Activated naive CD8-positive, alpha-beta T cell treated with anti-CD3 and anti-CD28 coated beads, Interleukin-2, amount 10 ng/mL, durations not matched to agents 7 days and 5 days (primary cell): ENCODE measurements at places on chromosomes 4 and X. TPM values are rescaled to one million over a fixed set of nuclear protein-coding genes. Genes with fewer than 3 reads are reported as not detected.
A peak's percentile ranks its signal among the peaks of the same experiment; 100 is the strongest.

Gene CT45A1
- not detected for total RNA-seq

Gene EGF
- total RNA-seq, result not detected

Gene SSX1
- not detected for total RNA-seq

Gene FAM149A
- total RNA-seq, result 0.88 TPM

Gene MAGED4
- total RNA-seq, result 1.4 TPM

GRCh38 chrX:456551-457291, 70.0 kb upstream of the PPP2R3B start:
- H3K4me1 ChIP-seq, result no peaks in the 10 kb centered on the region
- H3K4me3 ChIP-seq, result no peak overlapping the region
- no peaks in the 10 kb centered on the region for H3K27me3 ChIP-seq
- no peaks in the 10 kb centered on the region for H3K36me3 ChIP-seq

DNA sequence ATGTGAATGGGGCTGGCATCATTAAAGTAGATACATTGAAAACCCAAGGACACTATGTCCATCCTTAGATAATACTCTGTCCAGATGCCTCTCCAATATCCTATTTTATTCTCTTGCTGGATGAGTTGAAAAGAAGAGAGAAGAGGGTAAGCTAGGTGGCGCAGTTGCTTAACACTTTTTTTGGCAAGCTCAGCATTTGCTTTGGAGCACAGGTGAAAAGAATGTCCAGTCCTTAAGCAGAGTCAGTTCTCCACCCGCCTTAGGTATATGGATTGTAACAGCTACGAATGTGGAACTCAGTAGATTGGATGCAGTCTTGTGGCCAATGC, 208.4 kb downstream of the NWD2 start:
- peaks cover 3% of the 10 kb centered on the region for H3K36me3 ChIP-seq
- peak; percentile 26 for DNase-seq
- peak overlapping the region; percentile 67 for H3K4me3 ChIP-seq
- H3K4me1 ChIP-seq, result peaks cover 7% of the 10 kb centered on the region

DNA sequence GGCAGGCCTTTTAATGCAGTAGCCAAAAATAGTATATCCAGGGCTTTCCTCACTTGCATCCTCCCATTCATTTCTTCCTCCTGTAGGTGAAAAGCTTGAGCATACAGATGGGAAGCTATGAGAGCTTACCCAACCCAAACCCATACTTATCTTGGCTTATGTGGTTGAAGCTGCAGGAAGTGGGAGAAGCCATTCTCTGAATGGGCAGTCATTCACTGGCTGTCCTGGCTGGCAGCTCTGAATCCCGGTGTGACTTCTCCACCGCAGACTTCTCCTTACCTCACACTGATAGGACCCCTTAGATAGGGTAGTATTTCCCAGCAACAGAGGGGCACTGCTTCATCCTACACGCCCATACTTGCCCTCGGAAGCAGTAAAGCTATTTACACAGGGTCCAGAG, 125.4 kb downstream of the AMMECR1 start:
- peaks cover 3% of the 10 kb centered on the region for H3K36me3 ChIP-seq
- H3K4me3 ChIP-seq, result no peak overlapping the region
- no peak for DNase-seq
- peaks cover 14% of the 10 kb centered on the region for H3K4me1 ChIP-seq

DNA sequence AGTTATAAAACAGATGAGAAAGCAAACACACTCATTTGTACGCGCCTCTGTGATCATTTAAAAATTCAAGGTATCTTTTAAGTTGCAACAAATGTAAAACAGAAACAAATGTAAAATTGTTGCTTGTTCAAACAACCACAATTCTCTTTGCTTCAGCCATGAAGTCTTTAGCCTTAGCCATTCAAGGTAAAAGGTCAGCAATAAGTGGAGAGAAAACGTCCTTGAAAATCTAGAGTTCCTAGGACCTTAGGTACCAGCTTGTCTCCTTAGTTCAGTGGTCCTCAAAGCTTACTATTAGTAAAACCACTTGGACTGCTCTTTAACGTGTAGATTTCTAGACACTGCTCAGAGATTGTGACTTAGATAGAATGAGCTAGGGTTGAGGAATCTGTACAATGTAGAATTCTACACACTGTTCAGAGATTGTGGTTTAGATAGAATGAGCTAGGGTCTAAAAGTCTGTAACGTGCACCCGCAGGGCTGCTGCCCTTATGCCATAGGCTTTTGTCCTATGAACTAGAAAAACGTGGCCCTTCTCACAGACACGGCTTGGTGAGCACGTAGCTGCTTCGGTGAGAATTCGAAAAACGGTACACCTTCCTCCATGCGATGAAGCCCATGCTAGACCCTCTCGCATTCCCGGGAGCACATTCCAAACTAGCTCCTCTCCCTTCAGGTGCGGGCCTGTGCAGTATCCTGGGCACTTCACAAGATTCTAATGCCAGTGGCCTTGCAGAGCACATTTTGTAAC, 1.7 kb downstream of the PLAC8 start:
- H3K36me3 ChIP-seq, result peaks cover 46% of the 10 kb centered on the region
- H3K27ac ChIP-seq, result peak overlapping the region; percentile 97
- peaks cover 35% of the 10 kb centered on the region for H3K4me1 ChIP-seq
- no peaks in the 10 kb centered on the region for H3K27me3 ChIP-seq
- peak overlapping the region; percentile 97 for H3K4me3 ChIP-seq

DNA sequence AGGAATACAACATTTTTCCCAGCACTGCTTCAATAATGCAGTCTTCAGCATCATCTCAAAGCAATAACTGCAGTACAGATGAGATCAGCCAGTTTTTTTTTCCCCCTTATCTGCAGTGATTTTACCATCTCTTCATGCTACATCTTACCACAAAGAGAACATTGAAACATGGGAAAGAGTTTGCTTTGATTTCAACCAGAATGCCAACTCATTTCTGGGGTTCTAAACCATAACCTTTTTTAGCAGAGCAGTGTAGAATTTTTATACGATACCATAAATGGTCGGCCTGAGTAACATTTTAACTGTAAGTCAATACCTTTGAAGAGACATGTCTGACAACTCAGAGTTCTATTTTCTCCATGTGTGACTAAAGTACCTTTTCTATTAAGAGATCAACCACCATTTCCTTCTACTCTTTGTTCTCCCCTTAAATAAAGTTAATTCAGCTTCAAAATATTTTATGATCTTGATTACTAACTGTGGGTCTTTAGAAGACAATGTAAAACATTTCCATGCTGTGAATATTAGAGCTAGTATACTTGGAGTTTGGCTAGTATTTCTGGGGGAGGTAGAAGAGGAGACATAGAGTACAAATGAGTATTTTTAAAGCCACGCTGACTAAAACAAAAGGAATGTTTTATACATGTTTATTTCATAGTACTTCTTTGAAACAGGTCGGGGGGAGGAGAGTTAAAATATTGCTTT, 69.1 kb downstream of the TET2 start:
- H3K4me1 ChIP-seq, result peaks cover 12% of the 10 kb centered on the region
- H3K4me3 ChIP-seq, result no peak overlapping the region
- DNase-seq, result no peak
- no peak overlapping the region for H3K27ac ChIP-seq
- peaks cover 44% of the 10 kb centered on the region for H3K36me3 ChIP-seq
- no peaks in the 10 kb centered on the region for H3K27me3 ChIP-seq

- no peaks in the 10 kb centered on the region for H3K27me3 ChIP-seq
- H3K4me1 ChIP-seq, result no peaks in the 10 kb centered on the region
- H3K27ac ChIP-seq, result no peak overlapping the region
- DNase-seq, result no peak
- no peaks in the 10 kb centered on the region for H3K36me3 ChIP-seq
These were observed 6.7 kb downstream of the NRK start for GRCh38 chrX:105829011-105829410.

GRCh38 chr4:188016754-188017153, 21.2 kb downstream of the ZFP42 start:
- no peaks in the 10 kb centered on the region for H3K36me3 ChIP-seq
- no peaks in the 10 kb centered on the region for H3K27me3 ChIP-seq
- no peak for DNase-seq
- H3K27ac ChIP-seq, result no peak overlapping the region

- no peaks in the 10 kb centered on the region for H3K27me3 ChIP-seq
- peaks cover 5% of the 10 kb centered on the region for H3K4me1 ChIP-seq
- no peak for DNase-seq
- H3K27ac ChIP-seq, result no peak overlapping the region
- peaks cover 5% of the 10 kb centered on the region for H3K36me3 ChIP-seq
These were observed 126.0 kb downstream of the AFAP1 start for GRCh38 chr4:7813674-7814073.

DNA sequence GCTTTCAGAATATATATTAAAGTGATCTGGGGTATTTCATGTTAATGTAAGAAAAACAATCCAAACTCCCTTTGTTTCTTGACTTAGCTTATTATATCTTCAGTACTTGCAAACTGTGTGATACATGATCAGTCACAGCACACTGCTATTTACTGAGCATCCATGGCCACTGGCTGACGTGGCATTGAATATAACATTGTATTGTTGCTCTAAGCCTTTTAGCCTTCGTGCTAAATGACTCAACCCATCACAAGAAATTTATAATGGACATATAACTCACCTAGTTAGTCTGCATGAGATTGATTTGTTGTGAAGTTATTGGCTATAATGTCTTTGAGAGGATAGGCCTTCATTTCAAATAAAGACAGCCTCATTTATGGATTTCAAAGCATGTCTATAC, 642.6 kb downstream of the IL1RAPL1 start:
- DNase-seq, result no peak
- no peak overlapping the region for H3K4me3 ChIP-seq

DNA sequence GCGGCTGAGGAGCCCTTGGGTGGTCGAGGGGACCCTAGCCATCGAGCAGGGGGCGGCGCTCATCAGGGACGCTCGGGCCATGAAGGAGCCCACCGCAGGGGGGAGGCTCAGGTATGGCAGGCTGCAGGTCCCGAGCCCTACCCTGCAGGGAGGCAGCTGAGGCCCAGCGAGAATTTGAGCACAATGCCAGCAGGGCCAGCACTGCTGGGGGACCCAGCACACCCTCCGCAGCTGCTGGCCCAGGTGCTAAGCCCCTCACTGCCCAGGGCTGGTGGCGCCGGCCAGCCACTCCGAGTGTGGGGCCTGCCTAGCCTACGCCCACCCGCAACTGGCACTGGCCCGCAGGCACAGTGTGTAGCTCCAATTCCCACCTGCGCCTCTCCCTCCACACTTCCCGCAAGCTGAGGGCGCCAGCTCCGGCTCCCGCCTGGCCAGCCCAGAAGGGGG, 325.4 kb upstream of the FRG1 start:
- no peaks in the 10 kb centered on the region for H3K36me3 ChIP-seq
- H3K4me3 ChIP-seq, result no peak overlapping the region
- H3K27ac ChIP-seq, result no peak overlapping the region
- peaks cover 1% of the 10 kb centered on the region for H3K27me3 ChIP-seq
- no peaks in the 10 kb centered on the region for H3K4me1 ChIP-seq
- no peak for DNase-seq

- H3K27me3 ChIP-seq, result peaks cover 24% of the 10 kb centered on the region
- no peaks in the 10 kb centered on the region for H3K4me1 ChIP-seq
- no peak overlapping the region for H3K27ac ChIP-seq
- H3K4me3 ChIP-seq, result no peak overlapping the region
- H3K36me3 ChIP-seq, result no peaks in the 10 kb centered on the region
These were observed 383.6 kb downstream of the BMPR1B start for GRCh38 chr4:95141361-95141760.

DNA sequence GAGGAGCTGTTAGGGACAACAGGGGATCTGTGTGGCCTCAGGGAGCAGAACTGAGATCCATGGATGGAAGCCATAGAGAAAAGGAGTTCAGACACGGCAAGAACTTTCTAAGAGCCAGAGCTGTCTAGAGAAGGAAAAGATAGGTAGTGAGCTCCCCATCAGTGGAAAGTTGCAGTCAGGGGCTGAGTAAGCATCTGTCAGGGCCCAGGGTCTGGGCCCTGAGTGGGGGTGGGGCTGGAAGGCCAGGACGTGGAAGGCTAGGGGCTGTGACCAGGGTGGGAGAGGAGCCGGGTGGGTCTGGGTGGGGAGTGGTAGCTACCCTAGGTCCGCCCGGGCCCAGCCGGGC, 324 bp upstream of the MSN start:
- peak overlapping the region; percentile 78 for H3K4me3 ChIP-seq
- H3K27me3 ChIP-seq, result no peaks in the 10 kb centered on the region
- peak overlapping the region; percentile 84 for H3K27ac ChIP-seq
- peaks cover 24% of the 10 kb centered on the region for H3K4me1 ChIP-seq

DNA sequence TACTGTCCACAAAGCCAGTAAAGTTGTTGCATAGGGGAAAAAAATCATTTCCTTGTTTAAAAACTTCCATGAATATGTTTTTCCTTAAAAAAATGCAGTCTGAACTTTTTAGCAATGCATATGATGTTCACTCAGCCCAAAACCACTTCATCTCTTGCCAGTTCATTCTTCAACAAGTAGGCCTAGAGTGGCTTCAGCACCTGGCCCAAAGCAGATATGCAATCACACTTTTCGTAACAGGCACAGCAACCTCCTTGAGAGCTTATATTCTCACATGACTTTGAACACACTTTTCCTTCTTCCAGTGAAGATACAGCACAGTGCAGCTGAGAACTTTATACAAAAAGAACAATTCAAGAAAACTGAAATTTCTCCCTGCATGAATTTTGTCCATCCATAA, 128.6 kb downstream of the ADAMTS3 start:
- no peak overlapping the region for H3K4me3 ChIP-seq
- H3K36me3 ChIP-seq, result no peaks in the 10 kb centered on the region
- DNase-seq, result no peak
- H3K4me1 ChIP-seq, result no peaks in the 10 kb centered on the region
- H3K27me3 ChIP-seq, result peaks cover 4% of the 10 kb centered on the region

GRCh38 chrX:35149517-35149916, 206.9 kb downstream of the FAM47B start:
- no peaks in the 10 kb centered on the region for H3K27me3 ChIP-seq
- no peak for DNase-seq
- H3K4me1 ChIP-seq, result no peaks in the 10 kb centered on the region
- no peaks in the 10 kb centered on the region for H3K36me3 ChIP-seq
- no peak overlapping the region for H3K4me3 ChIP-seq
- H3K27ac ChIP-seq, result no peak overlapping the region

GRCh38 chr4:110064295-110064694, 134.1 kb downstream of the ELOVL6 start:
- peaks cover 24% of the 10 kb centered on the region for H3K4me1 ChIP-seq
- no peak overlapping the region for H3K4me3 ChIP-seq
- H3K27ac ChIP-seq, result no peak overlapping the region

DNA sequence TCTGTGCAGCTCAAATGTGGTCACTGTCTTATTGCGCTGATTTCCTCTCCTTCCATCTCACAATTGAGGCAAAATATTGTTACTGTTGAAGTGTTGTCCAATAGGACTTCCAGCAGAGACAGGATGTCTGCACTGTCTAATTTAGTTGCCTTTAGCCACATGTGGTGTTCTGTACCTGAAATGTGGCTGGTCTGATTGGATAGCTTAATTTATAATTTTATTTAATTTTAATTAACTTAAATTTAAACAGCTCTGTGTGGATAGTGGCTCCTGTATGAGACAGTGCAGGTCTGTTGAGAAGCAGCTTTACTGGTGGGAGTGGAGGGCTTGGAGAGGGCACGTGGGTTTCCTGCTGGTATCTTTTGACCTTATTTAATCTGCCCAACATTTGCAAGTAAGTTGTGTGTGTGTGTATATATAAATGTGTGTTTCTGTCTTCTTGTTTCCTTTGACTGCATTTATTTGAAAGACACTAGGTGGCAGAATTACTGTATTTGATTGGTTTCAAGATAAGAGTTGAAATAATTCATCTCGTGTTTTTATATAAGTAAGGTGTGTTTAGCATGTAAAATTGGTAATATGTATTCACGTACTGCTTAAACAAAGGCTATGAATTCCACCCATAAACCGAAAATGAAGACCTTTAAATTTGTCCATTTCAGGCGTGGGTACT, 55.3 kb upstream of the MSANTD1 start:
- peak overlapping the region; percentile 35 for H3K27ac ChIP-seq
- H3K36me3 ChIP-seq, result peaks cover 24% of the 10 kb centered on the region
- no peak for DNase-seq
